Aortic smooth muscle cell (primary cell): ENCODE measurements at places on chromosomes 6 and 20. TPM values are rescaled to one million over a fixed set of nuclear protein-coding genes. Genes with fewer than 3 reads are reported as not detected.

Gene GGT7
- total RNA-seq = 8.9 and 9.0 TPM in 2 replicates

Gene SLC17A1
- total RNA-seq = not detected in 2 replicates

Gene ZC3H12D
- under 0.01 and 0.06 TPM in 2 replicates for total RNA-seq

Gene FOXP4
- 1.6 TPM in 2 replicates for total RNA-seq

Gene HLA-DOB
- total RNA-seq = 0.13 TPM in 1 of 2 replicates, not detected in the other

Gene CST9
- total RNA-seq = not detected in 2 replicates

Gene FAM162B
- 0.40 TPM in 1 of 2 replicates, not detected in the other for total RNA-seq

Gene GRM1
- total RNA-seq = 0.06 and 0.13 TPM in 2 replicates
